ENCODE measurements at places on chromosomes 5 and 9.

DNA sequence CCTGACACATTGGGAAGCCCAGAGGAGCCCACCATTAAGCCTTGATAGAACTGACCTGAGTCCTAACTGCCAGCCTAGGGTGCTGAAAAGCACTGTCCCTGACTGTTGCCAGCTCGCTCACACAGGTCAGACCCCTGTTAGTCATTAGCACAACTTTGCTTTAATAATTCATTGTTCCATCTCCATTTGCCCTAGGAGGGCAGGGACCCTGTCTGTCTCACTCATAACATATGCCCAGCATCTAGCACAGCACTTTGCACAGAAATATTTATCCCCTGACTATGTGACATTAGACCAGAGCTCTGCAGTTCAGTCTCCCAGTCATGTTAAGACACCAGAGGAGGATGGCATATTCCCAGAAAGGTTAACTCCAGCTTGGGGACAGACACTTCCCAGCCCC is 61.8 kb upstream of the STXBP1 start:
- no peak for DNase-seq

DNA sequence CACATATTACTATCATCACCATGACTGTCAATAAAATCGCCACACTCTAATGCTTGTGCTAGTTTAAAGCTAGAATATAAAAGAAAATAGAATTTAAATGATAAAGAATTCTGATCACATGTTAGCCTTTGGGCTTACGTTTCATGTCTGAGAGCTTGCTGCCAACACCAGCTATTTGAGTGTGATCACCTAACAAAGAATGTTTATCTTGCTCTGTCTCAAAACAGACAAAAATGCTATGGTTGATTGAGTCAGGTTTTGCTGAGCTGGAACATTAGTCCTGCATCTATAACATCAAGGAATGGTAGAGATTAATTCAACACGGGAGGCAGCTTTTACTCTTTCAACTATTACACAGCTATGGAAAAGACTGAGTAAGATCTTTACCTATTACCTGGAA is 50.7 kb downstream of the MSX2 start:
- no peak for DNase-seq

DNA sequence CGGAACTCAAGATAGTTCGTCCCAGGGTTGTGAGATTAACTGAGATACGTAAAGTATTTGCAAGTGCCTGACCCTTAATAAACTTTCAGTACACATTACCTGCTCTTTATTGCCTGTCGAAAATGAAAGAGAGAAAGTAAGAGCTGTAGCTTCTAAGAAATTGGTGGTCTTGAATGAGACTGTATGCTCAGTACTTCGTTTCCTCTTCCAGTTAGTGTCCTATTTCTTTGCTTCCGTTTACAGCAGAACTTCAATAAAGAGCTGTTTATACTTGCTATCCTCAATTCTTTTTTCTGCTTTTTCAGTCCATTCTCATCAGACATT is 534 bp downstream of the SRFBP1 start:
- DNase-seq: peak; percentile 32

GRCh38 chr5:15946026-15946425 is 233.6 kb downstream of the MARCHF11 start:
- DNase-seq: no peak

- no peak for DNase-seq
Observed at GRCh38 chr5:135203019-135203418, 169.0 kb upstream of the PITX1 start.

GRCh38 chr5:72157625-72157962 is 50.3 kb downstream of the MAP1B start:
- no peak for DNase-seq

- DNase-seq: no peak
Observed at GRCh38 chr5:127426661-127427060, 90.8 kb upstream of the PRRC1 start.

DNA sequence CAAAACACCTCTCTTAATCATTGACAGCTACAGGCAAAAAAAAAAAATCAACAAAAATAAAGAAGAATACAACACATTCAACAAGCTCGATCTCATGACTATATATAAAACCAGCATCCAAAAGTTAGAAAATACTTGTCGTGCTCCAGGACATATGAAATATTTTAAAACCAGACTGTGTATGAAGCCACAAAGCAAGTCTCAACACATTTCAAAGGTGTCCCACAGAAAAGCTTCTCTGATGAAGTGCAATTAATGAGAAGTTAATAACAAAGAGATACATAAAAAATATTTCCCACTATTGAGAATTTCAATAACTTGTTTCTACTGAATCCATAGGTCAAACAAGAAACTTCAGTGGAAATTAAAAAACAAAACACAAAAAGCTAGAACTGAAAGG is 178.7 kb downstream of the PLK2 start:
- DNase-seq: no peak

DNA sequence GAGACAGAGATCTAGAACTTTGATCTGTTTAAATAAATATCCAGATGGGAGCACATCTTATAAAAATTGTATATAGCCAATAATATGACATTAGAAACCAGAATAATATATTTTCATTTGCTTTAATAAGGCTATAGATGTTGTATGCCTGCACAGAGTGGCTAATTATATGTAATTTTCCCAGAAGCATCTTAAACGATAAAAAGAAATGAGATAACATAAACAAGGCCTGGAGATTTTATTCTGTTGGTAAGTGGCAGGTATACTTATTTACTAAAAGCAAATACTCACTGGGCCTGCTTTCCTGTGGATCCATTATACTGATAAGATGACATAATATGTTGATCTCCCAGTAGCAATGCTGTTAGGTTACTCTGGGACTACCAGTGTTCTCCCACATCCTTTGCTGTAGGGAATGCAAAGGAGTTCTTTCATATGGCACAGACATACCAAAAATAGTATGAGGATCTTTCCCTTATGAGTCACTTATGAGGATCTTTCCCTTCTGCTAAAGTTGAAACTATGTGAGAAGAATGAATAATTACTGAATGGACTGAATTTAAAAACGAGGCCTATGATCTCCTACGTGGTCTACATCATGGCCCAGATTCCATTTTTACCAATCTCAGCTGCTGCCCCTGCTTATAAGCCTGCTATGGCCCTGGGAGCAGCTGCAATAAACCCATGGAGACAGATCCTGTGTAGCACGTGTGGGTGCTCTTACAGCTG is 112.1 kb downstream of the NUDT12 start:
- peak; percentile 88 for DNase-seq

GRCh38 chr5:38534156-38534453 is 22.3 kb downstream of the LIFR start:
- no peak for DNase-seq

- no peak for DNase-seq
Observed at GRCh38 chr5:56734091-56734694, 81.2 kb upstream of the MAP3K1 start.

Data from choroid plexus epithelial cell (primary cell).